ENCODE measurements at places on chromosomes 3 and 15. TPM values are rescaled to one million over a fixed set of nuclear protein-coding genes. Genes with fewer than 3 reads are reported as not detected.
A peak's percentile ranks its signal among the peaks of the same experiment; 100 is the strongest.

DNA sequence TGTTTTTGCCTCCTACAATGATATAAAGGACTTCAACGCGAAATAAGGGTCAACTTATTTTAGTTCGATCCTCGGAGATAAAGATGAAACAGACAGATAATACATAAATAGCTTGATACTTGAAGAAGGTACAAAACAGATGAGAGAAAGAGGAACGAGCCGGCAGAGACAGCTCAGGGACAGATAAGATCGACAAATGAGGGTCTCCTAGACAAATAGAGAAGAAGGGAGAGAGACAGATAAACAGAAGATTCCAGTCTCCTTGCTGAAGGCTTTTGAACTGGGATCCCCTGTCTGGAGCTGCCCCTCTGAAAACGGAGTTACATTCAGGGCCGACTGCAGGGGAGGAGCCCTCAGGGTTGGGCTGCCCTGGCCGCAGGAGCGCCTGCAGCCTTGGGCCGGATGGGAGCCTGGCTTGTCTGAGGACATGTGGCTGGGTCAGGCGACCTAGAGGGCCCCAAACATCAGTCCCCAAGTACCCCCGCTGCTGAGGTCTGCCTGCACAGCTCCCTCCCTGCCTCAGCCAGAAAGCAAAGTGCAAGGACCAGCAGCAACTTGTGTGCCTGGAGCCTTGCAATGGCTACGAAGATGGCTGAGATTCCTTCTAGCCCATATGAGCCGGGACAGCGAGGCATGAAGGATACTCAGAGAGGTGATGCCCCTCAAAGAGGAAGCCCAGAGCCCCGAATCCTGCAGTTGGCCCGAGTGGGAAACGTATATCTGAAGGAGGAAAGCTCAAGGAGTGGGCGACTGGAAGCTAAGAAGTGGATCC lies 926 bp upstream of the SKOR1 start:
- peaks cover 95% of the 10 kb centered on the region for H3K27me3 ChIP-seq
- peaks cover 20% of the 10 kb centered on the region for H3K36me3 ChIP-seq
- peaks cover 13% of the 10 kb centered on the region for H3K4me1 ChIP-seq
- DNase-seq: no peak

CFAP100 gene
- total RNA-seq: not detected

- H3K4me1 ChIP-seq: peaks cover 52% of the 10 kb centered on the region
- no peak for DNase-seq
- H3K36me3 ChIP-seq: peaks cover 14% of the 10 kb centered on the region
- H3K27ac ChIP-seq: no peak overlapping the region
- no peak overlapping the region for H3K4me3 ChIP-seq
- no peaks in the 10 kb centered on the region for H3K27me3 ChIP-seq
Observed at GRCh38 chr15:58445865-58446264, 14.1 kb downstream of the LIPC start.

- H3K36me3 ChIP-seq: no peaks in the 10 kb centered on the region
- H3K27me3 ChIP-seq: no peaks in the 10 kb centered on the region
- no peak overlapping the region for H3K4me3 ChIP-seq
- no peak overlapping the region for H3K27ac ChIP-seq
- peak; percentile 19 for DNase-seq
Observed at GRCh38 chr3:19348941-19349564, 200.7 kb downstream of the KCNH8 start.

DNA sequence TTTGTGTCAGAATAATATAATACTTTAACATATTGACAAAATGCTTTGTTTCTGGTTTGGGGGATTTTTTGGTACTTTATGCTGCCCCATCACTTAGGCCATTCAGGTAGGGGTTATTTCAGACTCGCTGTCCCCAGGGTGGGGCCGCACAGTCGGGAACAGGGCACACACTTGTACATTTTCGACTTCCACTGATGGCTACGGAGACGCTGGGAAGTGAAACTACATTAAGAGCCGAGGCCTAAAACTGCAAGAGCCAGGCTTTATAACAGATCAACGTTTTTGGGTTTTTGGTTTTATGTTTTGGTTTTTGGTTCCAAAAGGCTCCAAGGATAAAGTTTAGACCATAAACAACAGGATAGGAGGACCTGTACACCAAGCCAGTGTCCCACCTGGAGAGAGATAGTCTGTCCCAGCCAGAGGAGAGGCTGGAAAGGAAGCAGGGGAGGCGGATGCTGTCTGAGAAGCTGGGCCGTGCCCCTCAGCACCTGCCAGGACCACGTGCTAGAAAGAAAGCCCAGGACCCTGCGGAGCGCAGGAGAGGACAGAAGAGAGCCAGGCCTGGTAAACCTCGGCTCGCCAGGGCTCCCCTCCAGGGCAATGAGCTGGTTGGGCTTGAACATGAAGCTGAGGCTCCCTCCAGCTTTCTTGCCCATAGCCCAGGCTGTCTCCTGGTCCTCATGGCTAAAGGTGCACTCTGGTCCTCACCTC lies 111.7 kb downstream of the CHSY1 start:
- no peaks in the 10 kb centered on the region for H3K4me1 ChIP-seq
- no peak for DNase-seq
- H3K27me3 ChIP-seq: peaks cover 42% of the 10 kb centered on the region
- no peaks in the 10 kb centered on the region for H3K36me3 ChIP-seq
- H3K4me3 ChIP-seq: no peak overlapping the region
- H3K27ac ChIP-seq: no peak overlapping the region

GRCh38 chr3:144556392-144556791 lies 584.8 kb downstream of the DIPK2A start:
- H3K4me1 ChIP-seq: no peaks in the 10 kb centered on the region
- no peak for DNase-seq
- no peak overlapping the region for H3K4me3 ChIP-seq
- no peaks in the 10 kb centered on the region for H3K27me3 ChIP-seq
- no peaks in the 10 kb centered on the region for H3K36me3 ChIP-seq
- no peak overlapping the region for H3K27ac ChIP-seq

RPUSD2 gene
- 9.2 TPM for total RNA-seq

DNA sequence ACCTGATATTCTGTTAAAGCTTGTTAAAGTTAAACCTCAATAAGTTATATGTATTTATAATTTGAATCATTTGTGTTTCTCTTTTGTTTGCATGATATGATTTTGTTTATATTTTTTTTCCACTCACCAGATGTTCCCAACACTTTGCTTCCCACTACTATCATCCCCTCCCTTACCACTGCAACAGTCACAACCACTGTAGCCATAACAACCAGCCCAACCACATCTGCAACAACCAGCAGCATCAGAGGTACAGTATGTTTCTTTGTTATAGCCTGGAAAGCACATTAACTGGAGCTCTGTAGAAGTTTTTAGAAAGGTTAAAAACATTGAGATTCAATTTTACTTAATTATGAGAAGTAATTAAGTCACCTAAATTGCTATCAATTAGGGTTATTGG lies 1011.9 kb downstream of the VGLL3 start:
- no peaks in the 10 kb centered on the region for H3K27me3 ChIP-seq
- no peak overlapping the region for H3K4me3 ChIP-seq
- H3K27ac ChIP-seq: no peak overlapping the region
- no peak for DNase-seq
- H3K36me3 ChIP-seq: no peaks in the 10 kb centered on the region

GRCh38 chr3:184255291-184256039 lies 5.9 kb downstream of the CAMK2N2 start:
- H3K36me3 ChIP-seq: peaks cover 15% of the 10 kb centered on the region
- no peak for DNase-seq
- H3K4me1 ChIP-seq: peaks cover 5% of the 10 kb centered on the region
- peaks cover 24% of the 10 kb centered on the region for H3K27me3 ChIP-seq
- H3K27ac ChIP-seq: no peak overlapping the region

Measured in Calu3 (cell line).